ENCODE measurements at places on chromosomes 2 and 18.
A peak's percentile ranks its signal among the peaks of the same experiment; 100 is the strongest.

GRCh38 chr2:128514555-128514955 is 195.9 kb upstream of the HS6ST1 start:
- DNase-seq, result no peak

- no peak for DNase-seq
Measured at GRCh38 chr2:187148059-187148714, 299.2 kb upstream of the ZSWIM2 start.

DNA sequence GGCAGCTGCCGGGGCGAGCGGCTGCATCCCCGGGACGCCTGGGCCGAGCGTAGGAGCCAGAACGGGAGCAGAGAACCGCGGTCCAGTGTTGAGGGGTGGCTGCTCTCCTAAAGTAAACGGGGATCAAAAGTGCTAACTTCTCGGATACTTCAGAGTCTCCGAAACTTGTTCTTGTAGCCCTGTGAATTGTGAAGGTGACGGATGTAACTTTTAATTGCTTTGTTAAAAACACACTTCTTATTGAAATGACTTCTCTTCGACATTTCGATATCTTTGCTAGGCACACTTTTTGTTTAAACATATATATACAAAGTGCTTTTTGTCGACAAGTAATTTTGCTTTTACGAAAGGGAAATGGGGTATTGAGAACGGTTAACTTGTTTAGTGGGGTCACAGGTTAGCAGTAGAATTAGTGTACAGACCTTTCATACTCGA is 540 bp downstream of the ATP9B start:
- no peak for DNase-seq

- DNase-seq, result no peak
Measured at GRCh38 chr2:154455166-154455565, 243.3 kb upstream of the KCNJ3 start.

- peak; percentile 91 for DNase-seq
Measured at GRCh38 chr18:35005963-35006577, 35.1 kb upstream of the MAPRE2 start.

- no peak for DNase-seq
Measured at GRCh38 chr2:101830146-101830545, 132.6 kb downstream of the MAP4K4 start.

DNA sequence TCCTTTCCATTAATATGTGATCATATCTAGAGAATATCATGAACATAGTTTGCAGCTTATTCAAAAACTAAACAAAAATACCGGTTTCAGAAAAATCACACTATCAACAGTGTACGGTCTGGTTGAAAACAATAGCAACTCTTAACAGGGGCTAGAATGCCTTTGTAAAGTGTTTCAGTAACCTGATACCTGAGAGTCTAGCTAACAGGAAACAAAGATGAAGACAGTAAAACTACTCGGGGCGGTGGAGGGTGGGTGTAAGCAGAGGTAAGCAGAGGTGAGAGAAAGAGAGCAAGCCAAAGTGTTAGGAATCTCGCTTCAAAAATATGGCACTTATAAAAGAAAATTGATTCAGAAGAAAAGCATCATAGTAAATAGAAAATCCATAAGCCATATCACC is 109.0 kb upstream of the RGPD4 start:
- DNase-seq, result no peak

GRCh38 chr2:46147626-46148368 is 149.4 kb upstream of the EPAS1 start:
- no peak for DNase-seq

- no peak for DNase-seq
Measured at GRCh38 chr2:152510621-152511020, 175.6 kb downstream of the FMNL2 start.

DNA sequence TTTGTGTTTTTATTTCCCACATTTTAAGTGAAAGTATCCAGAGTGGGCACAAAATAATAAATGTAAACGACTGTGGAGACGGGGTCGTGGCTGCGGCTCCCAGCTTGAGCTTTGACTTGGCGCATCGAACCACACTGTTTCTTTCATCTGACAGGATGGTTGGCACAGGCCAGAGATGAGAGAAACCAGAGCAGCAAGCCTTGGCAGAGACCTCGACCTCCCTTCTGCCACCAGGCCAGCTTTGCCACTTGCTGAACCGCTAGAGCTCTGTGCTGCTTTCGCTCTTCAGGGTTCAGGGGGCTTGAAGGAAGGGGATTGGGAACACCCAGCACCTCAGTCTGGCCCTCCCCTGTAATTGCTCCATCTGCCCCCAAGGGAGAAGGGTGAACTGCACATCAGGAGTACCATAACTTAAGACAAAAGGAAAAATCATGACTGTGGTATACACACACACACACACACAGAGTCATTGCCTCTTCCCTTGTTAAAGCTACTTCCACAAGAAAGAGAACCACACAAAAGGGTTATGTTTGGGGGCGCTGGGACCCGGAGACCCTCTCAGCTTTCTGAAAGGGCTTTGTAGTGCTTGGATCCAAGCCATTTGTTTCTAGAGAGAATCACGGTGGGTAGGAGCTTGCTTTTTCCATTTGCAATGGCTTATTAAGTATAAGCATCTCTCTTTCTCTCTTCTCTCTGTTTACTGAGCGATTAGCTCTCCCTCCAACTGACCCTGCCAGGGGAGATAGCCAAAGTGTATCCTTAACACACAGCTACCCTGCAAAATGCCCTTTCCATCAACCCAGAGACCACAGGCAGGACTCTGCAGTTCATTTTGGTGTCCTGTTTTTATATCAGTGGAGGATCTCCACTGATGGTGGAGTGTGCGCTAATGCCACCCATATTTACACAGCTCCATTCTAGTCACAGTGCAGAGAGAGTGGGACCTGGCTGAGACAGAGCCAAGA is 23.0 kb downstream of the POU3F3 start:
- no peak for DNase-seq

DNA sequence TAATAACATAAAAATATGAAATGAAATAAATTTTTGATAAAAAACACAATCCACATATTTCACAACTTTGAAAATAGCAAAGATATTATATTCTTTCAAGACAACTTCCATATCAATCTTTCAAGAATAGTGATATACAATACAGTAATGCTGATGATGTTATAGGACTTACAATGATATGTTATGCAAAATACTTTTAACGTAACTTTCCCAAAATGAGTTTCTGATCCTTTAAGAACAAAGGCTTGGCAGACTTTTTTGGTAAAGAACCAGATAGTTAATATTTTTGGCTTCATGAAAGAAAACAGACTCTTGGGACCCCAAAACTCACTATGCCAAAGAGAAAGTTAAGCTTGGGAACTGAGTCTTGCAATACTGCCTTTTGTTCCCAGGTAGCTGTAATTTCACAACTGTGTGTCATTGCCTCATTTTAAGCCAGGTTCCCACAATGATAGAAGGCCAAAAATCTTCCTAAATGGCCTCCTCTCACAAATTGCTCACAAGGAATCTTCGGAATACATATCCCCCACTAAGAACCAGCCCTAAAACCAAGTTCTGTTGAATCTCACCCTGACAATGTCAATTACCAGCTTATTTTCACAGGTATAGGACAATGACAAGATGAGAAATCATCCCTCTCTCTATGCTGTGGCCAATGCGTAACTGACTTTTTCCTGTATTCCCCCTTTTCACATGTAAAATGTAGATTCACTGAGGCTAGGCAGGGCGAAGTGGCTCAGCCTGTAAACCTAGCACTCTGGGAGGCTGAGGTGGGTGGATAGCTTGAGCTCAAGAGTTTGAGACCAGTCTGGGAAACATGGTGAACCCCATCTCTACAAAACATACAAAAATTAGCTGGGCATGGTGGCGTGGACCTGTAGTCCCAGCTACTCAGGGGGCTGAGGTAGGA is 54.8 kb upstream of the STRN start:
- peak; percentile 36 for DNase-seq

GRCh38 chr2:24233321-24233720 is 58.5 kb downstream of the FAM228A start:
- no peak for DNase-seq

DNA sequence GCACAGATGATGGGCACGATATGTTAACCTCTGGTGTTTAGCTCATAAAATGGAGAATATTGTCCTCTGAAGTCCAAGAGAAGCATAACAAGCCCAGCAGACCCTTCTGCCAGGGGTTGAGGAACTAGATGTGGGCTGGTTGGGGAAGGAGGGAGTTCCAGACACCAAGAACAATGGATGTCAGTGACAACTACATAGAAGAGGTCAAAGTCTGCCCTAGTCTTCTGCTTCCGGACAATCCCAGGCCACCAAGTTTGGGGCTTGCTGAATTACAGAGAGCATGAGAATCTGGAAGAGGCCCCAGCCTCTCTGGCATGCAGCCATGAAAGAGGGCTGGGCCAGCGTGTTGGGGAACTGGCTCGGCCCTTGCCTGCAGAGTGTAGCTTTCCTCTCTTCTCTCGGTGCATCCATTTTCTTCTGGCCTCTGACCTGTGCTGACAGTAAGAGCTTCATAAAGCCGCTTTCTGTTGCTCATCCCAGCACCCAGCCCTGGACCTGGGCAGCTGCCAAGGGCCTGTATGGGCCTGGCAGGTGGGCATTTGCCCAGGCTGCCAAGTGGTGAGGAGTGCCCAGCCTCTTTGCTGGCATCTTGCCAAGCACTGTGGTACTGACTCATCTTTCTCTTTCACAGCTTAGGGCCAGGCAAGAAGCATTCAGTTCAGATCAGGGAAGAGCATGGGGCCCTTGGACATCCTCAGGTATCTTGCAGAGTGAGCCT is 14.6 kb upstream of the LAPTM4A start:
- no peak for DNase-seq

GRCh38 chr2:239895116-239895515 is 130.0 kb downstream of the NDUFA10 start:
- DNase-seq, result no peak

DNA sequence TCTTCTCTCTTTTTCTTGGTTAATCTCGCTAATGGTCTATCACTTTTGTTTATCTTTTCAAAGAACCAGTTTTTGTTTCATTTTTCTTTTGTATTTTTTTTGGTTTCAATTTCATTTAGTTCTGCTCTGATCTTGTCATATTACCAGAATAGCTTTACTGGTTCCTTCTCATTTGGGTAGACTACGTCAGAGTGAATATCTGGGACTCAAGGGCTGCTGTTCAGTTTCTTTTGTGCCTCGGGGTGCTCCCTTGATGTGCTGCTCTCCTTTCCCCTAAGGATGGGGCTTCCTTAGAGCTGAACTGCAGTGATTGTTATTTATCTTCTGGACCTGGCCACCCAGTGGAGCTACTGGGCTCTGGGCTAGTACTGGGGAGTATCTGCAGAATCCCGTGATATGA is 29.4 kb upstream of the IL1RN start:
- no peak for DNase-seq

GRCh38 chr18:79384151-79384807 is 11.5 kb upstream of the NFATC1 start:
- DNase-seq, result peak; percentile 21

- DNase-seq, result peak; percentile 84
Measured at GRCh38 chr18:13221869-13222855, 3.6 kb downstream of the LDLRAD4 start.

DNA sequence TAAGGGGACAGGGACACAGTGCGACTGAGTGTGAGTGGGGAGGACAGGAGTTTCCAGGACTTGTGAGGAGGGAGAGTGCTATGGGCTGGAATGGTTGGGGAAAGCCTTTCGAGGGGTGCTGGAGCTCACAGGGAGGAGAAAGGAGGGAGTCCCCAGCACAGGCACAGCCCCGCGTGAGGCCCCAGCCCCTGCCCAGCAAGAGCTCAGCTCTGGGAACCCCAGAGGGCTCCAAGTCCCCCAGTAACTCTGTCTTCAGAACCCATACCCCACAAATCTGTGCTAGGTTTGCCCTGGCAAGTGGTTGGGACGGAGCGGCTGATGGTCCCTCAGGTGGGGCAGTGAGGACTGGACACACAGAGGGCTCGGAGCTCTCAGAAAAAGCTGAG is 75.4 kb downstream of the SFXN5 start:
- DNase-seq, result no peak

DNA sequence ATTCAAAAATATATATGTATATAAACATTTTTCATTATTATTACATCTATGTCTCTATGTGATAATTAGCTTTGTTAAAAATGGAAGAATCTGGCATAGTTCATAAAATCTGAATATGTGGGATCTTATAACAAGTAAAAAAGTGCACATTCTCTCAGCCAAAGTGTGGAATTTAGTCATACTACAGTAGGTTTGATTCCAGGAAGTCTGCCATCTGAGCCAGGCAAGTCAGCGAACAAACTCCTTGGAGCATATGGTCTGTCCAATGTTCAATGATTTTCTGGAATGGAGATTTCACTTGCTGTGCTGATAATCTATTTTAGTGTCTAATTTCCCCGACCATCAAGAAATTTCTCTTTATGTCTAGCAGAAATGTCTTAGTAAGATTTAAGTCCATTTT is 1033.2 kb upstream of the NXPH2 start:
- no peak for DNase-seq

DNA sequence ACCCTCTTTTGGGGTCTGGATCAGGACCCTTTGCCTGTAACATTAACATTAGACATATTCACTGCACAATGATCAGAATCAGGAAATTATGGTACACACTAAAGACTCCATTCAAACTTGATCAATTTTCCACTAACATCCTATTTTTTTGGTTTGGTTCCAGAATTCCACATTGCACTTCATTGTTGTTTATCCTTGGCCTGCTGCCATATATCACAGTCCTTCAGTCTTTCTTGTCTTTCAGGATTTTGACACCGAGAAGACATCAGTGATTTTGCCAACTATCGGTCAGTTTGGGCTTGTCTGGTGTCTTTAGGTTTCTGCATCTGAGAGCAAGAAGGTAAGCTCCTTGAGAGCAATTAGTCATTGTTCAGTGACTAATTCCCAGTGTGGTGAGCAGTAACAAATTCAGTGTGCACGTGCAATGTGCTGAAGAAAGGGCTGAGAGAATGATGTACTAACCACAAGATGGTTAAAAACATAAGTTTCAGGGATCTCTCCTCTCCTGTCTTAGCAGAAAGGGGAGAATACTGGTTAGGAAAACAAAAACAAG is 23.5 kb downstream of the MARCHF4 start:
- DNase-seq, result peak; percentile 18

DNA sequence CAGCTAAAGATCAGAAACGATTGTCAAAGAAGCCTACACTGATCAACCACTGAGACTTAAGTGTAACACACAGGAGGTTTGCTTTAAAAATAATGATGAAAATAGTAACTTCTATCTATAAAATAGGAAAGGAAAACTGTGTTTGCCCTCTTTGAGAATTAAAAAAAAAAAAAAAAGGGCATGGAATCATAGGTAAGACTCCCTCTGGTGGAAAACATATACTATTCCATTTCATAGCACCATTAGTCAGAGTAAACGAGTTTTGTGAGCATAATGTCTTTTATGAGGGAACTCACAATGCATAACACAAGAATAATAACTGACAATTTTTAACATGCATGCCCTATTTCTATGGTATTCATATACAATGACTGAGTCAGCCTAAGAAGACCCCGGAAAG is 36.3 kb downstream of the SLC35F5 start:
- no peak for DNase-seq

DNA sequence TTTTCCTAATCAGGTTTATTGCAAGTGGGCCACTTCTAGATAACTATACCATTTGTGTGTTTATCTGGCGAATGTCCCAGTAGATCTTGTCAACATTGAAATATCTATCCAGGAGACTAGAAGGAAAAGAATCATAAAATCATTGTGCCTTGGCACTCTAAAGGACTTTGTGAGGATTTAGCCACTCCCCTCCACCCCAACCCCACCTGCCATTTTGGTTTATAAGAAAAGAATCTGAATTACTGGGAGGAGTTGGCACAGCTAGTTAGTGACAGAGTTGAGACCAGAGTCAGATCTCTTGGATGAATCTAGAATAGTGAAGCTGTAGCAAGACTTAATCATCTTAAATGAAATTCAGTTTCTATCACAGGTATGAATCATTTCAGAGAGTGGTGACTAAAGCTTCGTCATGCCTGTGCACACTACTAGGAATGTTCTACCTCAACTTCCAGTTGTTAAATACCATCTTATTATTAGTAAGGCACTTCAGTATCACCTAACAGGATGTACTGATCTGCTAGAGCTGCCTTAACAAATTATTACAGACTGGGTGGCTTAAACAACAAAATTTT is 212.7 kb upstream of the SLC14A2 start:
- no peak for DNase-seq
